ENCODE measurements at places on chromosomes 2 and 18.
A peak's percentile ranks its signal among the peaks of the same experiment; 100 is the strongest.

- DNase-seq = no peak
These were observed 19.5 kb downstream of the LIPG start for GRCh38 chr18:49581371-49581770.

- DNase-seq = no peak
These were observed 246.7 kb downstream of the BABAM2 start for GRCh38 chr2:28137221-28137620.

DNA sequence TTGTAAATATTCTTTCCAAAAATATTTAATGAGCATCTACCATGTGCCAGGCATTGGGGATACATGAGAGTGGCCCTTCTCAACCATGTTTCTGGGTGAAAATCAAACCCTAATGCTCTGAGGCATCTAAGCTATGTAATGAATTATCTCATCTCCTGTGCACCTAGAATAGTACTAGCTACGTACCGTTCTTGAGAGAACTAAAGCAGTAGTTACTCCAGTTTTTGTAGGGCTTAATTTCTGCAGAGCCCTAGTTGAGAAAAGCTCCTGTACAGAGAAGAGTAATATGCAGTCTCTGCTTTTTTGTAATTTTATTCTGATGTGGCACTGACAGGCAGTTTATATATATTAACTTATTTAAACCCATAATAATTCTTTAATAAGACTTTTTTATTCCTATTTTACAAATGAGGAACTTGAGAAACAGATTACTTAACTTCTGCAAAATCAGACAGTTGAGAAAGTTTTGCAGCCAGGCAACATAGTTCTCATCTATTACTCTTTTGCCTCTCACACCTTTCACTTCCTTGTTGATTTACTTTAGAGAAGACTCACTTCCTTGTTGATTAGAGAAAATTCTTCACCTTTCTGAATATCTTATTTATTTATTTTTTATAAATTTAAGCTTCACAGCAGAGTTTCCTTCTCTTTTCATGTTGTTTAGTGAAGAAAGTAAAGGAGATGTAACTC is 3.1 kb downstream of the SPOPL start:
- no peak for DNase-seq

DNA sequence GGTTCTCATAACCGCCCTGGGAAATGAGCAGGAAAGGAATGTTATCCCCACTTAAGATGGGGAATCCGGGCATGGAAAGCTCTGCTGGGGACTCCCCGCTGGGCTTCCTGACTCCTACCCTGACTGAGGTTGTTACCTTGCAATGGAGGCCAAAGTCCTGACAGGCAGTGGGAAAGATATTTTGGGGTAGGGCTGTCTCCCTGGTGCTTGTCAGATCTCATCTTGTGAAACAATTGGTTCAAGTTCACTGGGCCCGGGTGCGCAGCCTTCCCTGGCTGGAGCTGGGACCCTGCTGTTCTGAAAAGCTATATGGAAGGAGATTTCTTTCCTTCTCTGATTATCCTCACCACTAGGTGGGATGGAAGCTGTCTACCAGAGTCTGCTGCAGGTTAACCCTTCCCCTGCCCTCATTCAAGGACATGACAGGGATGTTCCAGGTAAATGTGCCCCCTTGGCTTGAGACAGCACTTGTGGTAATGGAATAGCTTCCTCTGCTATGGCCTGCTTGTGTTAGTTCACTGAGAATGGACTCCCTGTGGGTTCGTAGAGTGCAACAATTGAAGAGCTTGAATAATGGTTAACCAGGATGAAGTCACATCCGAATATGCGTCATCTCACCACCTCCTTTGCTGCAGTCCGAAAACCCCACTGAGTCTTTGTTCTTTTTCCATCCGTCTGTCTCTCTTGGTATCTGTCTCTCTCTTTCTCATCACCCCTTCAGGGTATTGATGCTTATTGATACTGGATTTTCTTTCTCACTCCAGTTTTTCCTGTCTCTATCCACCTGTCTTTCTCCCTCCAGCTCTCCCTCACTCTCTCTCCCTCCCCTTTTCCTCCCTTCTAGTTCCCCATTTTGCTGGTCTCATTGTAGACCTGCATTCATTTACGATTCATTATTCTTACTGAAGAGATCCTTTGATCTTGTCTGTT is 67.8 kb upstream of the EPAS1 start:
- DNase-seq = no peak

- no peak for DNase-seq
These were observed 212.1 kb downstream of the LRRTM1 start for GRCh38 chr2:80092474-80092873.

DNA sequence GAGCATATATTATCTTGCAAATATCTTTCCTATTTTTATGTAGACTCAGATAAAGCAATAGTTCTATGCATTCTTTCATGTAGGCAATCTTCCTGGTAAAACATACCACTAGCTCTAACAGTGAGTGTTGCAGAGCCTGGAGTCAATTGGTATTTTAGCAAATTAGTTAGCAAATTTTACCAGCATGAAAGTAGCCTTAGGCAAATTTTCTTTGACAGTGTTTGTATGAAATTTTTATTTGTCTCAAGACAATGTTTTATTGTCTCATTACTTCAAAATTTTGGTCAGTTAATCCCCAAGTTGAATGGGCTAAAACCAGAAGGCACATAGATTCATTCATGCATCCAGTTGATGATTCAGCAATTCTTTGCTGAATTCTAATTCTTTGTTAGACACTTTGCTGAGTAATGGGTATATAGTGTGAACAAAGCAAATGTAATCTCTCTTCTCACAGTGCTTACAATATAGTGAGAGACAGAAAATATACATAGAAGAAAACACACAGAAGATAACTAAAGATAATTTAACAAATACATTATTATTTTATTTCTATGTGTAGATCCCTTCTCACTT is 27.1 kb downstream of the SLC38A11 start:
- no peak for DNase-seq

DNA sequence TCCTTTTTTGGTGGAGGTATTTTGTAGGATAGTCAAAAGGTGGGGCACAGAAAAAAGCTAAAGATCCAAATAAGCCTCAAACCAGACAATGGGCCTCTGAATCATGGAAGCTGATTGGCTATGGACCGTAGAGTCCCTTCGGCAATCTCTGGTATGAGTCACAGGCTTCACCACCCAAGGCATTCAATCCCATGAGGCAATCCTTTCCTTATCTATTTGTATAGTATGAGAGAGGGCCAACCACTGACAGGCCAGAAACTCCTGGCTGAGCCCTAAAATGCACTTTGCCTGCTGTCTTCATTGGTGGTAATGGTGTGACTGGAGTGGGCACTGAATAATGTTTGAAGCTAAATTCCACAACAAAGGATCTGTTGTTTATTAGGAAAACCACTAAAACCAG is 38.7 kb upstream of the MEX3C start:
- DNase-seq = no peak

DNA sequence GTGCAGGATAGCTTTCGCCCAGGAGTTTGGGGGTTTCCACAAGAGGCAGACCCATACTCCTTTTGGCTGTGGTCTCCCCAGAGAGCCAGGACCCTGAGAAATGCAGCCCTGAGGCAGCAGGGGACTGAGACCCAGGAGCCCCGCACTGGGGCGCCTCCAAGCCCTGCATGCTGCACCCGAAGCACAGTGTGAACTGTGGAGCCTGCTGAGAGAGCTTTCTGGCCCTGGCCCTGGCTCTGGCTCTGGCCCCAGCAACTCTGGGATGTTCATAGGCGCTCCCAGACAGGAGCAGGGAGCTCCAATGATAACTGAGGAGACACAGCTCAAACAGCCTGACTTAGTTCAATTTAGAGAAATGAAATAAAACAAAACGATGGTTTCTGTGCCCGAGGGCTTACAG is 96.4 kb upstream of the TEX51 start:
- DNase-seq = no peak

- no peak for DNase-seq
These were observed 98.2 kb upstream of the STK39 start for GRCh38 chr2:168345601-168346000.

- DNase-seq = no peak
These were observed 7.3 kb downstream of the FOSL2 start for GRCh38 chr2:28399956-28400355.

DNA sequence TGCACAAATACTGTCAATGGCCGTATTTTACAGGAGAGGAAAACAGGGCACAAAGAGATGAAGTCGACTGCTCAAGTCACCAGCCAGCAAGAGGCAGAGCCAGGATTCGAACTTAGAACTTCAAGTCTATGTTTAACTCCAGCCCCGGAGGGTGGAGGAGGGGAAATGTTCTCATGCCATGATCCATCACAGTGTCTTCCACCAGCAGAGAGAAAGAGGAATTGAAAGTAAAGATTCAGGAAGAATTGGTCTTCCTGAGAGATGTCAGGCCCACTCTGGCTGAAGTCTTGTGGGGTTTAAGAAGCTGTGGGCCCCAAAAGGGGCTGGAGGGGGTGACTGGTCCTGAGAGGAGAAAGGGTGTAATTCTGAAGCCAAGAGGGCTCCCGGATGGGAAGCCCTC is 260.0 kb downstream of the TNS1 start:
- no peak for DNase-seq

DNA sequence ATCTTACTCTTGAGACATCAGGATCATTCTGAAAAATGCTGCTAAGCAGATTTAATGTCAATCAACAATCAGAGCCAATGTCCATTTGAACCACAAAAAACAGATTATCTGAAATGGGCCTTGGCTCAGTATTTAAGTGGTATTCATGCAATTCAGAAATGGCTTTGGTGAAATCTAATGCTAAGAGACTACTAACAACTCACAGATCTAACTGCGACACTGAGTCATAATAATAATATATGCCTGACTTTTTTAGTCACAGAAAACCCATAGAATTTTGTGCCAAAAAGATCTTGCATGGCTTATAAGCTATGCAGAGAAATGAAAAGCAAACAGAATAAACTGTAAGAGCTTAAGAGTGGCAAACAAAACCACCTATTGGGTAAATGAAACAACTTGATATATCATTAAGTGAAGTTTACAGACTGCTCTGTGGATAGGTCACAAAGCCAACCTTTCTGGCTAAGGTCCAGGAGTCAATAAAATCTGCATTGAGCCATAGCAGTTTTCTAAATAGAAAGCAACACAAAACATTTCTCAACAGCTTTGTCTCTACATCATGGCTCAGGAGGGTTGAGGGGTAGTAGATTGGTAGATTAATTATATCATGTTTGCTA is 234.3 kb downstream of the LRATD1 start:
- DNase-seq = peak; percentile 93
